GM03348 (cell line): ENCODE measurements at places on chromosomes 1 and 21.

DNA sequence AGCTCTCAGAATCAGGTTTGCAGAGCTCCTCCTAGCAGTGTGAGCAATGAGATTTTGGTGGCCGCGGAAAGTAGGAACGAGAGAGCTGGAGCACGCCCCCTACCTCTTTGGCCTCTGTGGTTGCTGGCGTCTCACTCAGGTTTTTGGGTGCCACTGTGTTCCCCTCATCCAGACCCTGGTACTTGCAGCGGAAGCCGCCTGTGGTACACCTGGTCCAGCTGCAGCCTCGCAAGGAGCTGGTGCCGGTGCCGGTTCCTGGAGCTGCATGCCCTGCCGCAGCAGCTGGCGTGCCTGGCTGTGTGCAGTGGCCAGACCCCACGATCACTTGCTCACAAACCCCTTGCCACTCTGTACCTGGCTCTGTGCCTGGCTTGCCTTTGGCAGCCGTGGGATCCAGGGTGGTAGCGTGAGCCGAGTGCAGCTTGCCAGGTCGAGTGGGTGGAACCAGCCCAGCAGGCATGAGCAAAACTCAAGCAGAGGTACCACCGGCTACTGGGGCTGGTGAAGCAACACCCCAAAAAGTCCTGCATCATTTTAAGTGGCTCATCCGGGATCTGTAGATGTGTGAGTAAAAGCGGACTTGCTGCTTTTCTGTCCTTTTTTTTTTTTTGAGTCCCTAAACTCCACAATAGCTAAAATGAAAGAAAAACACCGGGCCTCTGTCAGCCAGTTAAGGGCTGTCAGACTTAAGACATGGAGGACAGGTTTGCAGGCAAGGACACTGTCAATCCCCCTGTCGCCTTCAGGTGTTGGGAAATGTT lies 844.9 kb downstream of the KCNT2 start:
- DNase-seq: no peak

DNA sequence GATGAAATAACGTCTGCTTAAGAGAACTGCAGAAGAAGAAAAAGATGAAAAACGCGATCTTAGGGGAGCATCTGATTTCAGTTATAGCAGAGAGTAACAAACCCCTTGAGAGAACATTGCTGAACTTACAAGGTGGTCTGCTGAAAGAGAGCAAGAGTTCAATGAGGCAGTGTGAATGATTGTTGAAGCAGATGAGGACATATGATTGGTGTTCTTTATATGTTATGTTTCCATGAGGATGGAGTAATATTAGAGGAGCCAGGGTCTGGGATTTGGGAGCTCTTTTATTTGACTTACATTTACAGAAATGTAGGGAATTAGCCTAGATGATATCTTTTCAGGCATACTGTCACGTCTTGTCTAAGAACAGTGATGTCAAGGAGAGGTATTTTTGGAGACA lies 1302.0 kb downstream of the KCNT2 start:
- no peak for DNase-seq

DNA sequence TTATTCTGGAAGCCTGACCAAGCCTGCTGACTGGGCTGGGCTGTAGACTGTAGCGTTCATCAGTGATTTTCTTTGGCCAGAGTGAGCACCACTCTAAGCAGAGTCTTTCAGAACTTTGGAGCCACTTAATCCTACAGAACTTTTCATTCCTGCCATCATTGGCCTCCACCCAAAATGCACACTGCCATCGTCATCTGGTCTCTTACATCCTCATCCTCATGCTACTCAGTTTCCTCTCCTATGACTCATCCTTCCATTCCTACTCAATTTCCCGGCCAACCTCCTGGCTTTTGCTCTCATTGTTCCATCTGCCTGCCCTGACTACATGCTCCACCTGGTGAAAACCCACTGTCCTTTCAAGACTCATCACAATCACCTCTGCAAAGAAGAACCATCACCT lies 233.8 kb upstream of the USP25 start:
- no peak for DNase-seq

DNA sequence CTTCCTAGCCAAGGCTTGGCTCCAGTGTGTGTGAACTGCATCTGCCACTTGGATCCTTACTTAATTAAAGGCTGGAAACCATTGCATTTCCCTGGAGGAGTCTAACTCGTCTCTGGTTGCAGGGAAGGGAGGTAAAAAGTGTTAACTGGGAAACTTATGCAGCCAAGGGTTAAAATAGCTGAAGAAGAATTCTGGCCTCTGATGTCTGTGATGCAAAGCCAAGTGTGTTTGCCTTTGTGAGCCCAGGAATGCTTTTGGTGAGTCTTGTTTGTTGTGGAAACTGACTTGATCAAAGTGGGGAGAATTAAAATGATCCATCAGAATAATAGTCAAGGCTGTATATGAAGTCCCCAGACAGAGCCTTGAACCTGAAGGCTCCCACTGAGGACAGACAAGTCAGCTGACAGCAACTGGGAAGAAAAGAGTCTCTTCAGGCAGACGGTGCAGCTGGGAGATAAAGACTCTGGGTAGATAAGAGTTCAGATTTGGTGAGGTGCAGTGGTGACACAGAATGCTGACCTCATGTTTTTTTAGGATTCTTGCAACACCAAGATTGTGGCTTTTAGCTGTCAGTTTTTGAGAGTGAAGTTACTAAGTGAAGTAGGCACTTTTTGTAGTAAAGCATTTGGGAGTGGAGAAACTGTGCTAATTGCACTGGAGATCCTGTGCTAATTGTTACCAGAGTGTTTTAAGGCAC lies 59.5 kb upstream of the WLS start:
- DNase-seq: peak; percentile 24

GRCh38 chr21:38841472-38841871 lies 35.7 kb downstream of the ETS2 start:
- DNase-seq: no peak

- peak; percentile 44 for DNase-seq
Observed at GRCh38 chr1:240284656-240285414, 193.2 kb downstream of the FMN2 start.

- no peak for DNase-seq
Observed at GRCh38 chr1:30286988-30287839, 436.2 kb downstream of the MATN1 start.

GRCh38 chr1:38817267-38818174 lies 42.1 kb downstream of the RRAGC start:
- DNase-seq: no peak

DNA sequence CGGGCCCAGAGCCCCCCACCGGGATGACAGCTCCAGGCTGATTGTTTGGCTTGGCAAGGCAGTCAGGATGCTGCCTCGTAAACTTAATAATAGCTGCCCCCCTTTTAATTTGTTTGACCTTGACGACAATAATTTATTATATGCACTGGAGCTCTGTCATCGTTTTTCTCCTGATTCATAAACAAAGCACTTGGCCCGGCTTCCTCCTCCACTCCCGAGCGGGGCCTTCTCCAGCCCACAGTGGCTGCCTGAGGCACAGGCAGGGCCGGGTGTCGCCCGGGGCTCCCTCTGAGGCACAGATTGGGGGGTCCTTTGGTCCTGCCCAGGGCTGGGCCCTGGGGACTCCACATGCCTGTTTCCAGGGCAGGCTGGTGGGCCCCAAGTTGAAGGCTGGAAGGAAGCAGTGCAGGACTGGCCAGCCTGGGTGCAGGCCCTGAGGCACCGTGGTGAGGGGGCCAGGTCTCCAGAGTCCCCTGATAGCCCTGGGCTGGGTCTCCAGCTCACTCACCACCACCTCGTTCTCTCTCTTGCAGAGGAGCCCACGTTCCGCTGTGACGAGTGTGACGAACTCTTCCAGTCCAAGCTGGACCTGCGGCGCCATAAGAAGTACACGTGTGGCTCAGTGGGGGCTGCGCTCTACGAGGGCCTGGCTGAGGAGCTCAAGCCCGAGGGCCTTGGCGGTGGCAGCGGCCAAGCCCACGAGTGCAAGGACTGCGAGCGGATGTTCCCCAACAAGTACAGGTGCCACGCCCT lies 52.0 kb upstream of the ARHGEF16 start:
- DNase-seq: peak; percentile 81

DNA sequence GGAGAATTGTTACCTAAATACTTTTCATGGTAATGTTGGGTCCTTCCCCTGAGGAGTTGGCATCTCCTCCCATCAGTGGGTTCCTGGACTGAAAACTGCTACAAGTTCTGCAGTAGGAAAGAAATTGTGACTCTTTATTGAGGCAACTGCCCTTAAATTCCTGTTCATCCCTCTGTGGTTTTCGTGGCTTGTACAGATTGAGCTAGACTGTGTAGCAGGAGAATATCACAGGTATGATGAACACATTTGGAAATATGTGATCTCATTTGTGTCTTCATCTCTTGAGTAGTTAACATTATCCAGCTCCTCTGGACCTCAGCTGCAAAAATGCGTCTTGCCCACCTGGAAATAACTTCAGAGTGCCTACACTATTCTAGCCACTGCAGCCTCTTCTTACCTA lies 390.6 kb downstream of the PTPRC start:
- DNase-seq: peak; percentile 9

- no peak for DNase-seq
Observed at GRCh38 chr21:40177979-40178378, 310.7 kb downstream of the PCP4 start.

GRCh38 chr1:154221278-154222001 lies 685 bp downstream of the UBAP2L start:
- DNase-seq: peak; percentile 66

DNA sequence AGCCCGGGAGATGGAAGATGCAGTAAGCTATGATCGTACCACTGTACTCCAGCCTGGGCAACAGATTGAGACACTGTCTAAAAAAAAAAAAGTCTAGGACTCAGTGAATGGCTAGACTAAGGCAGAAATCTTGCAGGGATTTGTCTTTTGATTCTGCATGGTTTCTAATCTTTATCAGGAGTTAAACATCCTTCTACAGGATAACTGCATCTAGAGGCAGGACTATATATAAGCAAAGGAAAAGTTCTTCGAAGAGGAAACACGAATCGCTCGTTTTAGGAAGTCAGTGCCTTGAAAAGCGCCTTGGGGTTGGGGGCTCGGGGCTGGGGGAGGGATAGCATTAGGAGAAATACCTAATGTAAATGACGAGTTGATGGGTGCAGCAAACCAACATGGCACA lies 602 bp upstream of the UFC1 start:
- DNase-seq: no peak

DNA sequence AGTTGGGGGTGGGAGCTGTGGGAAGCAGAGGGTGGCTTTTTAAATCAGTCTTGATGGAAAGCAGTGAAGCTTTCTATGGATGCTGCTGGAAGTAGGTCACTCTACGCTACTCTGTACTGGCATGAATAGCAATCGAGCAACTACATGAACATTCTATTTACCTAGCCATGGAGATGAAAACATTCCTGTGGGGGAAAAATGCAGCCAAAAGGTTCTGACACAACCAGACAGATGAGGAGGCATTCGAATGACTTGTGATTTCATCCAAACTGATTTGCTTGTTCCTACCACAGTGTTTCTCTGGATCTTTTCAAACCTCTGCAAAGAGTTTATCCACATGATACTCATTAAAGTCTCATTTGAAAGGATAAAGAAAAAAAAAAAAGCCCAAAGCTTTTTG lies 95.0 kb downstream of the ASTN1 start:
- DNase-seq: no peak

DNA sequence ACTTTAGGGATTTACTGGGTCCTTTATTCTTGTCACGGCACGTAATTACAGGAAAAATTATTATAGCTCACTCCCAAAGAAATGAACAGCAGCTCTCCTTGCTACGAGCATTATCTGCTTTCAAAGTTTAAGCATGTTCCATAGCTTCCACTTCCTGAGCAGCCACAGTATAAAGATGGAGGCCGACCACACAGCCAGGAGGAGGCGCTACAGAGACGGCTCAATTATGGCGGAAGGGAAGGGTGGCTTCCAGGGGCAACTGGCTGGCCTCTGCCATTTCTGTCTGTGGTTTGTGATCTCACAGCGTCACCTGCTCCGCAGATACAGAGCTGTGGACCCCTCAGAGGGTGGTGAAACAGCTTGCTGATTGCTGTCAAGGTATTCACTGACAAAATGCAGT lies 212.3 kb upstream of the GREM2 start:
- no peak for DNase-seq

- peak; percentile 69 for DNase-seq
Observed at GRCh38 chr1:225482421-225482950, 54.6 kb upstream of the LBR start.

DNA sequence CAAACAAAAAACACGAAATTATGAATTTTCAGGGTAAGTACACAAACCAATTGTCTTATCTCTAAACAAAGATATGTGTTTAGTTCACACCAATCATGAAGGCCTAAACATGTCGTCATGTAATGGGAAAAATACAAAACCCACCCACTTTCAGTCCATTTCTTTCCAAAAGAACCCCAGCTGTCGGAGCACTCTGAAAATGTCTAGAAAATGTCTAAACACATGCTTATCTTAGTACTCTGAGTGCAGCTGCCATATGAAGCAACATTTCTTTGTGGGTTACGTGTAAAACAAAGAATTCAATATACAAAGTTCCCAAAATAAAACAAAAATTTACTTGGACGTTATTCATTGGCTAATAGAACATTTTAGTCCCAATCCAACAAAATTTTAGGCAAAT lies 22.7 kb downstream of the SERBP1 start:
- DNase-seq: no peak

GRCh38 chr1:156511644-156512043 lies 11.1 kb upstream of the MEF2D start:
- DNase-seq: no peak

GRCh38 chr21:34846601-34847112 lies 177.9 kb downstream of the CLIC6 start:
- DNase-seq: no peak

DNA sequence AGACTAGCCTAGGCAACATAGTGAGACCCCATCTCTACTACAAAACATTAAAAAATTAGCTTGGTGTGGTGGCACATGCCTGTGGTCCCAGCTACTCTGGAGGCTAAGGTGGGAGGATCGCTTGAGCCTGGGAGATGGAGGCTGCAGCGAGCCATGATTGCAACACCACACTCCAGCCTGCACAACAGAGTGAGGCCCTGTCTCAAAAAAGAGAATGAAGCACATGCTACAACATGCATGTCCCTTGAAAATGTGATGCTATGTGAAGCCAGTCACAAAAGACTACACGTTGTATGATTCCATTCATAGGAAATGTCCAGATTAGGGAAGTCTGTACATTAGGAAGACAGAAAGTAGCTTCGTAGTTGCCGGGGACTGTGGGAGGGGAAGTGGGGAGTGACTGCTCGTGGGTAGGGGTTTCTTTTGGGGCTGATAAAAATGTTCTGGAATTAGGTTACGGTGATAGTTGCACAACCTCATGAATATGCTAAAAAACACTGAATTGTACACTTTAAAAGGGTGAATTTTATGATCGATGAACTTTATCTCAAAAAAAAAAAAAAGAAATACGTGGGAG lies 202.1 kb downstream of the KAZN start:
- no peak for DNase-seq

GRCh38 chr1:99627615-99628014 lies 18.3 kb upstream of the PALMD start:
- DNase-seq: no peak

DNA sequence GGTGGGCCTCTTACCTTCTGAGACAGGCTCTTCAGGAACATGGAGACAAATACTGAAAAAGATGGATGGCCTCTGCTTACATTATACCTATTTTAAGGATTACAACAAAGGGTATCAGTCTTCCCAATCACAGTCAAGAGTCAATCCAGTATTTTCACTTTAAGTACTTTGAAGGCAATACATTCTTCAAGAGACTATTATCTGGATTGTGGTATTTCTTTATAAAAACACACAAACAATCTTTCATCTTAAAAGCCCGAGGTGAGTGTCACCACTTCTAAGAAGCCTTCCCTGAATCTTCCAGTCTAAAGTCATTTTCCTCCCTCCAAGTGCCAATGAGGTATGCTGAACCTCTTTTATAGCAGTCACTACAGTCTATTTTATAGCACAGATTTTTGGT lies 45.3 kb downstream of the WASF2 start:
- DNase-seq: no peak
